ENCODE measurements at places on chromosomes 2 and 18.

DNA sequence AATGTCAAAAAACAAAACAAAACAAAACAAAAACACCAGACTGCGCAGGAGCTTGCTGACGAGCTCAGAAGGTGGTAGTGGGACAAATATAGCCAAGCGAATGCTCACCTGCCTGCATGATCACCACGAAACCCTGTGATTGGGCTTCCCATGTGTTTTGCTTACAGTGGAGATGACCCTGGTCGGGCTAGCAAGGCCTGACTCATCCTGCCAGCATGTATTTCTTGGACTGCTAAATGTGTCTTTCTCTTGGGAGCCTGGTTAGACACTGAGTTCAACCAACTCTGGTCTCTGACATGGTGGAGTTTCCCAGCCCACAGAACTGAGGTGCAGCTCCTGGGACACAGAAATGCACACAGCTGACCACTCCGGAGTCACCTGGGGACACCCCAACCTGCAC, 30.7 kb upstream of the DUSP2 start:
- no peak for DNase-seq

DNA sequence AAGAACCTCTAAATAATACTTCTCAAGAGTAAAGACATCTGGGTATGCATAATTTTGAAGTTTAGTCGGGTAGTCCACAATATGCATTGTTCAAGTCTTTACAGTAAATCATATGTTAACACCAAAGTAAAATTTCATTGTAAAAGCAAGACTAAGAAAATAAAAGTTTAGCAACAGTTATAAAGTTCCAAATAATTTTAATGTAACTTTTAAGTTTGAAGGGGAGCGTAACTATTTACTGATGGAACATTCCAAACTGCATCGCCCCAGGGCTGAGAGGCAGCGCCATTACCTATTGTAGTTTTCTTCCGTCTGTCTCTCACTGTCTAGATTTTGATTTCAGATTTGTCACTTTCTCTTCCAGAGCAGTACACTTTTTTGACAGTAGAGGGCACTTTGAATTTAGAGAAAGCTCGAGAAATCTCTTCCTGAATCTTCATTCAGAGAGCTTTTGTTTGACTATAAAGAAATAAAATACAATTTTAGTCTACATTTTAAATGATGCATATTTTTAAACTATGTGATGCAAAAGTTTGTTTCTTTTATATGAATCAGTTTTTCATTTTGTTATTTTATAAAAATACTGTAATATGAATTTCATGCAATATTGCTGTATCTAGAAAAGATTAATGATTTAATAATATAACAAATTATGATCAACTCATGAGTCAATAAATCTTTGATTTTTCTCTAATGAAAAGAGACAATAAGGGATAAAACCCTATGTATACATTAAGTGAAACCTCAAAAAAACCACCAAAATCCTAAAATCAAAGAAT, 389.8 kb downstream of the FIGN start:
- DNase-seq, result peak; percentile 33

GRCh38 chr2:191800874-191801273, 46.0 kb downstream of the CAVIN2 start:
- DNase-seq, result no peak

- DNase-seq, result no peak
Observed at GRCh38 chr18:11078491-11078890, 70.9 kb downstream of the PIEZO2 start.

GRCh38 chr2:17251171-17251570, 267.1 kb downstream of the RAD51AP2 start:
- DNase-seq, result no peak

- no peak for DNase-seq
Observed at GRCh38 chr2:62539606-62540407, 33.8 kb upstream of the TMEM17 start.

DNA sequence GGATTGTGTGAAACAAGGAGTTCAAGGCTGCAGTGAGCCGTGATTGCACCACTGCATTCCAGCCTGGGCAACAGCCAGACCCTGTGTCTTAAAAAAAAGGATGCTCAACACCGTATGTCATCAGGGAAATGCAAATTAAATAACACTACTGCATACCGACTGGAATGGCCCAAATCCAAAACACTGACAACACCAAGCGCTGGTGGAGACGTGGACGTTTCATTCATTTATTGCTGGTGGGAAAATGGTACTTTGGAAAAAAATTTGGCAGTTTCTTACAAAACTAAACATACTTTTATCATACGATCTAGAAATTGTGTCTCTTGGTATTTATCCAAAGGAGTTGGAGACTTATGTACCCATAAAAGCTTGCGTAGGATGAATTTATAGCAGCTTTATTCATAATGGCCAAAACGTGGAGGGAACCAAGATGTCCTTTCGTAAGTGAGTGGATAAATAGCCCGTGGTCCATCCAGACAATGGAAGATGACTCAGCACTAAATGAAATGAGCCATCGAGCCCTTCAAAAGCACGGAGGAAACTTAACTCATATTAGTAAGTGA, 24.2 kb downstream of the NEU4 start:
- DNase-seq, result no peak

DNA sequence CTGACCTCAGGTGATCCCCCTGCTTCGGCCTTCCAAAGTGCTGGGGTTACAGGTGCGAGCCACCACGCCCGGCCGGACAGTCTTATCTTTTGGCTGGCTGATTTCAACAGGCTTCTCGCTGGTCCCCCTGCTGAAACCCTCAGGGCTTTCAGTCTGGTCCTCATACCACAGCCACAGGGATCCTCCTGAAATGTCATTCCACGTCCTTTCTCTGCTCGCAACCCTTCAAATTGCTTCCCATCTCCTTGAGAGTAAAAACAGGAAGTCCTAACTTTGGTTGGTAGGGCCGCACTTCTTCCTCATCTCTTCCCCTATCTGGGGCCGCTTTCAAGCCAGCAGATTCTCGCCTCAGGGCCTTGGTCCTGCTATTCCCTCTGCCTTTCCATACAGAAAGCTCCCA, 1.4 kb upstream of the CAB39 start:
- no peak for DNase-seq

DNA sequence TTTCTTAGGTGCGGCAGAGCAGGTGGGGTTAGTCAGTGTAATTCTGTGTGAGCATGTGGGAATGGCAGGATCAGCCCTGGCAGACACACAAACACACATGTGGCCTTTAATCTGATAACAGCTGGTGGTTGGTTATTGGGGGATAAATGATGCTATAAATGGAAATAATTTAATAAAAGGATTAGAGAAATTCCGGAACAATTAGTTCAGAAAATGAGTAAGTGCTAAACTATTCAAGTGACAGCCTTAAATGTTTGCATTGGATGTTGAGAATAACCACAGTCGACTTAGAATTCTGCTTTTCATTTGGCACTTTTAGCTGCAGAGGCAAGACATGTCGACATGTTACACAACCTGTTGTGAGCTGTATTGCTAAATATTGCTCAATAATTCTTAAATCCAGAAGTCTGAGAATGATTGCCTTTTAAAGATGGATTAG, 7.2 kb downstream of the SMYD1 start:
- DNase-seq, result no peak

GRCh38 chr2:230866756-230867523, 2.2 kb downstream of the ITM2C start:
- DNase-seq, result peak; percentile 24

- DNase-seq, result no peak
Observed at GRCh38 chr2:231633241-231633976, 40.7 kb downstream of the TEX44 start.

- no peak for DNase-seq
Observed at GRCh38 chr2:236159778-236160170, 8.4 kb downstream of the GBX2 start.

- no peak for DNase-seq
Observed at GRCh38 chr18:47969816-47970215, 39.4 kb upstream of the SMAD2 start.

- no peak for DNase-seq
Observed at GRCh38 chr2:216689397-216689796, 6.0 kb downstream of the IGFBP5 start.

DNA sequence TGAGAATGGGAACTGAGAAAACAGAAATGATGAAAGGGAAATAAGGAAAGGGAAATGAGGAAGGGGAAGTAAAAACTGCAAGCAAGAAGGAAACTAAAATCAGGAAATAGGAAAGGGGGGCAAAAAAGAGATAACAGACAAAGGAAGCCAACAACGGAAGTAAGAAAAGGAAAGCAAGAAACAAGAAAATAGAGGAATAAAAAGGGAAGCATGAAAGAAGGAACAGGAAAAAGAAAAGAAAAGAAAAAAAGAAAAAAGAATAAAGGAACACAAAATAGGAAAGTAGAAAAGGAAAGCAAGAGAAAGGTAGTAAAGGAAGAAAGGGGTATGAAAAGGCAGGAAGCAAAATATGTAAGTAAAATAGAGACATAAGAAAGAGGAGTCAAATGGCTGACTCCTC, 241.2 kb upstream of the NCKAP5 start:
- no peak for DNase-seq

DNA sequence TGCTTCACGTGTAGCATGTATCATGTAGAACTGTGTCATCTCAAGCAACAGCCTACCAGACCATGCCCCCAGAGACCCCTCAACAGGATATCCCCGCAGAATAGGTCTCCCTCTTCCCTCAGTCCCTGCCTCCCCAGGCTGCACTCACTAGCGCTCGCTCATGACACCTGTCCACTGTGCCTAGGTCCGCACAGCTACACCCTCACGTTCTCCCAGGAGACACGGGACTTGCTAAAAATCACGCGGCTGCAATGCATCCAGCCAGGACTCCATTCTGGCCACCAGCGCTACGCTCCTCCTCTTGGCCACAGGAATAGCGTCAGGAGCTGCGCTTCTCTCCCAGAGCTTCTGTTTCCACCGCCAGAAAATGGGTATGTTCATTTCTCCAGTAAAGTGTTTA, 2.5 kb downstream of the PXDN start:
- no peak for DNase-seq

GRCh38 chr2:222959358-222959757, 92.6 kb upstream of the KCNE4 start:
- DNase-seq, result no peak

GRCh38 chr2:196307775-196308305, 136.5 kb upstream of the STK17B start:
- DNase-seq, result no peak

DNA sequence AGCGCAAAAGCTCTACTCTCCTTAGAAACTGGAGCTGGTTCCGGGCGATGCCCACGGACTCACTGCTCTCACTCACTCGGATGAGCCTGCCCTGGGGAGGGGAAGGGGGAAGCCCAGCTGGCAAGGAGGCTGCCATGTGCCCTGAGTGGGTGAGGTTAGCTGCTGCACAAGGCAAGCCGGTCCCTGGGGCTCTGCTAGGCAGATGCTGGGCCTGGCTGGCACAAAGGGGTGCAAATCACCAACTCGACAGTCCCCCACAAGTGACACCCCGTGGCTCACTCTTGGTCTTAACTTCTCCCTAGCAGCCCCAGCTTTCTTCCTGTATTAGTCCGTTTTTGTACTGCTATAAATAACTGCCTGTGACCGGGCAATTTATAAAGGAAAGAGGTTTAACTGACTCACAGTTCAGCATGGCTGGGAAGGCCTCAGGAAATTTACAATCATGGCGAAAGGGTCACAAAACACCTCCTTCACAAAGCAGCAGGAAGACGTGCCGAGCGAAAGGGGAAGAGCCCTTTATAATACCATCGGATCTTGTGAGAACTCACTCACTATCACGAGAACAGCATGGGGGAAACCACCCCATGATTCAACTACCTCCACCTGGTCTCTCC, 33.2 kb downstream of the ADCY3 start:
- DNase-seq, result no peak

DNA sequence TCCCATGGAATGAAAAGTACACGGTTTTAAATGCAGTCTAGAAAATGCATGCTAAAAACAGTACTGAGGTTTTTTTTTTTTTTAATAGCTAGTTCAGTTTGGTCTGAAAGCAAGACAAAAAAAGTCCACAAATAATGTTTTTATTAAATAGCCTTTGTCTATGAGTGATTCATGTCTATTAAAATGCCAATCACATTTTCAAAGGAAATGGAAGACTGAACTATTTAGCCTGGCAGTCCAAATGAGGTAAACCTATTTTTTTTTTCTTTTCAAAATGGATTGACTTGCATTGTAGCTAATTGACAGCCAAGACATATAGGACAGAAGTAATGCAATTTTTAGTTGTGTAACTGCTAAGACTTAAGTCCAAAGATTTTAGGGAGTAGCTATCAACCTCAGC, 90.3 kb downstream of the LRP1B start:
- no peak for DNase-seq

GRCh38 chr2:30236591-30237238, 5.4 kb downstream of the LBH start:
- no peak for DNase-seq

GRCh38 chr2:237876061-237876526, 16.7 kb downstream of the RAMP1 start:
- DNase-seq, result no peak

DNA sequence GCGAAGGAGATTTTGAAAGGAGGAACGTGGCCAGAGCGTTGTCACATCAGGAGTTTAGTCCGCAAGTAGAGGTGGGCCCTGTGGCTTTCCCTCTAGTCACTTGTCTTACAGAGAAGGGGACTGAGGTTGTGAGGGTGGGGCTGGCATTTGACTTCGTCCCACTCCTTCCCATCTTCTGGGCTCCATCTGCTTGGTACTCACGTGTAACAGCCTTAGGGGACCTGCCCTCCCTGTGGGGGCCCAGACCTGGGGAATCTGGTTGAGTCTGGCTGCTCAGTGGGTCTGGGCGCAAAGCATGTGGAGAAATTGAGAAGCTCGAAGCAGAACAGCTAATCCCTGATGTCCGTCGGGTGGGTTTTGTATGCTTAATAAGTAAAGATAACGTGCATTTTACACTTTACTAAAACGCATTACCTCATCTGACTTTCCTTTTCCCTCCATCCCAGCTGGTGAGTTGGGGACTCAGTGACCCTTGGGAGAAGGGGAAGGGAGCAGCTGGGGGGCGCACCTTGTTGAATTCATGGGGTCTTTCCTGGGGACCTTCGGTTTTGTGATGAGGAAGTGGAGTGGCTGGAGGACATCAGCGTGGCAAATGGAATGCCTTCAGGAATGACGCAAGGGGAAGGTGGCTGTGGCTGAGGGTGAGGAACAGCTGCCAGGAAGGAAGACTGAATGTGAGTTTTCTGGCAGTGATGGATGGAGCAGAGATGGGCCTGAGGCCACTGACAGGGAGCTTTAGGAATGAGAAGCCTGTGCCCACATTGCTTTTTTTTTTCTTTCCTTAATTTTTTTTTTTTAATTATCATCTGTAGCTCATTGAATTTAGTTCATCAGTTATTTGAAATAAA, 44.8 kb downstream of the ASAP2 start:
- DNase-seq, result peak; percentile 54

DNA sequence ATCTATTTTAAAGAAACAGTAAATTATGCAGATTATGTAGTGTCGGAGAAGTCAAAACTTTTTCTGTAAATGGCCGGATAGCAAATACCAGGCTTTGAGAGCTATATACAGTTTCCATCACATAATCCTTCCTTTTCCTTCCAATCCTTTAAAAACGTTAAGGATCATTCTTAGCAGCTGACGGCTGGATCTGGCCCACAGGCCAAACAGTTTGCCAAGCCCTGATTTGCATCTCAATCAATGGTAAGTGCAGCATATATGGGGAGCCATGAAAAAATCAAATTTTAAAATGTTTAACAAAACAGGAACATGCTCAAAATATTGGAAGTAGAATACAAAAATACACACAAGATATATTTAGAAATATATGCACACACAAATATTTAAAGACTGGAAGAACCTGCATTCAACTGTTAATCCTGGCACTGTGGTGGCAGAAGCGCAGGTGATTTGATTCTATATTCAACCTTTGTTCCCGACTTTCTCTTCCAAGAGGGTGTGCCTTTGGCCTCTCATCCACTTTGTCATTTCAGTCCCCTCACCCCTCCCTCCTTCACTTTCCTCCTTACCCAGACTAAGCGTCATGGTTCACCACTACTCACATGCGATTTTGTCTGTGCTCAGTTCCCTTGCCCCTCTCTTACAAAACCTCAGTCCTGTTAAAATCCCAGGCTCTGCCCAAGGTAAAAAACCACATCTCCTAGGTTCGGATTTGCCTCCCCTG, 27.3 kb downstream of the NDUFA10 start:
- no peak for DNase-seq

Measured in Calu3 (cell line).